ENCODE measurements at places on chromosomes 7 and 10.

- no peak for DNase-seq
Measured at GRCh38 chr10:22554461-22555182, 159.8 kb downstream of the PIP4K2A start.

- no peak for DNase-seq
Measured at GRCh38 chr7:13639396-13639795, 350.1 kb downstream of the ETV1 start.

DNA sequence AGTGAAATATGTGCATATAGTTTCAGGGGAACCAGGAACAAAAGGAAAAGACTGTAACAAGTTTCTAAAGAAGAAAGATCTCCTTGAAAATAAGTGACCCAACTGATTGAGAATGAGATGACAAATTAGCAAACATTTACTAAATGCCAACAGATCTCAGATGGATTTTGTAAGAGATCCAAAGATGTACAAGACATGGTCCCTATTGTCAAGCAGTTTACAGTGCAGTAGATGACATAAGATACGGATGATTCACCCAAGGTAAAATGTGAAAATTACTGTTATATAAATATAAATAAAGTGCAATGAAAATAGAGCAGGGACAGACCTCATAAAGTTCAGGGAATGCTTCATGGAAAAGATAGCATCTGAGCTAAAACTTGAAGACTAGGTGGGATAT lies 121.5 kb upstream of the FZD1 start:
- DNase-seq: no peak

- DNase-seq: no peak
Measured at GRCh38 chr10:22611425-22612115, 102.8 kb downstream of the PIP4K2A start.

GRCh38 chr7:29567174-29567573 lies 3.5 kb downstream of the PRR15 start:
- DNase-seq: no peak

DNA sequence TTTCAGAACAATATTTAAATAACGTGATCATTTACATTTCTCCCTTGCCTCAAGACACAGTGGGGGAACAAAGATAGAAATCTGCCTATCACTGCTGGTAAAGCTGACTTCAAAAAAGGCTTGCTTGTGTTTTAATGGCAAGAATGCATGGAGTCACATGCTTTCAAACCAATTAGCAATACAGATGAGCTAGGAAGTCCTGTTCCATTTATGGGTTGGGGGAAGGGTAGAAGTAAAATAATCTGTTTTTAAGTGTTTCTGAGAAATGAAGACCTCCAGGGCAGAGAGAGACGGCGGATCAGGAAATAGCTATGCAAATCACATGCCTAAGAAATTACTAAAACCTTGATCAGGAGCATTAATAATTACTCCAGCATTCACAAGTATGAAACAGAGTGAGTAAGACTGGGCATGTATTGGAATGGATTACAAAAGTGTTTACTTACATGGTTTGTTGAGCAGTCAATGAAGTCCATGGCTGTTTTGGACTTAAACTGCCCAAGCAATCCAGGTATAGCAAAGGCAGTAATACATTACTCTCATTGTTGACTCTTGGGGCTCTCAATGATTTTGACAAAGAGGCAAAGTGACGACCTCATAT lies 142.0 kb downstream of the ARID5B start:
- DNase-seq: no peak

GRCh38 chr10:72298592-72299519 lies 25.1 kb downstream of the DDIT4 start:
- no peak for DNase-seq

GRCh38 chr7:107961405-107961804 lies 41.6 kb downstream of the LAMB1 start:
- no peak for DNase-seq

DNA sequence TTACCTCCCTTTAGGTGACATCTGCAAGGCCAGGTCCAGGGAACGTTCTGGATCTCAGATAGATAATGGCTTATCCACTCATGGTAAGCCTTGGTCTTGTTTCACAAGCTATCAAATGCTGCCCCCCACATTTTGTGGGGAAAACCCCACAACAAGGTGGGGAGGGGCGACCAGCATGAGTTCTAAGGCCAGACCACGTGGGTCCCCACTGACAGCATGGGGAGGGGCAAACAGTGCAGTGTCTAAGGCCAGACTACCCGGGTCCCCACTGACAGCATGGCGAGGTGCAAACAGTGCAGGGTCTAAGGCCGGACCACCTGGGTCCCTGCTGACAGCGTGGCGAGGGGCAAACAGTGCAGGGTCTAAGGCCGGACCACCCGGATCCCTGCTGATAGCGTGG lies 102.8 kb downstream of the DIP2C start:
- no peak for DNase-seq

DNA sequence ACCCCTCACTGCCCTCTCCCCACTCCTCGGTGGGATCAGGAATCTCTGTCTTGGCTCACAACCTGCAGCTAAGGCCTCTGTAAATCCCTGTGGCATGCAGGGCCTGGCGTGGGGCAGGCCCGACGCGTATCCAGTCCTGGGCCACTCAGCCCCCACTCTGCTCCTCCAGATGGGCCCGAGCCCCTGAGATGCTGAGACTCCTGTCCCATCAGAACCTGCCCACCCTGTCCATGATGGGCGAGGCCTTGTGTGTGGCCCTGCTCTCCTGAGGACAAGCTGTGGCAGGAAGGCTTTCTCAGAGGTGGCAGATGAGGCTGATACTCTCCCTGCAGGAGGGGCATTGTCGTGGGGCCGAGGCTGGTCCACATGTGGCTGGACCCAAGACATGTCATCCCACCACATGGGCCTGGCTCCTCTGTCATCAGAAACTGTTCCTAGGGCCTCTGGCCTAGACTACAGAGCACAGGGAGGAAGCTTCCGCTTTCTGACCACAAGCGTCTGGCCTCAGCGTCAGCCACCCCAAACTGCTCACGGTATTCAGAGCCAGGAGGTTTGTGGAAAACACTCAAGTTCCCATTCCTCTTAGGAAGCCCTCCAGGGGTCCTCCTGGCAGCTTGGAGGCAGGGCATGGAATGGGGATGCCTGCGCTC lies 6.0 kb downstream of the ALOX5 start:
- DNase-seq: no peak

DNA sequence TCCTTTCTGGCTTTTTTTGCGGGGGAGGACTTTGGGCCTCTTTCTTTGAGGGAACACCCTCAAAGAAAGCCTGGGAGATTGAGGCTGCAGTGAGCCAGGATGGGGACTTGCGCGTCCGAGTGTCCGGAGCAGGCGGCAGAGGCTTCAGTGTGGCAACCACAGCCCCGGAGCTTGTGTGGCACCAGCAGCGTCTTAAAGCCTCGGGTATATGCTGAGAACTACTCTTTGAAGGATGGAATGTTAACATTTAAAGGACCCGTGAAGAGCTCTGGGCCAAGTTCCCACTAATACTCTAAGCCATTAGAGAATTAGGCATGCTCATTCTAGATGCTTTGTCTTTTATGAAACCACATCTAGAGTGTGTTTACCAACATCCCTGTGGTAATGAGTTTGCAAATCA lies 168.2 kb downstream of the SEPTIN7 start:
- no peak for DNase-seq

DNA sequence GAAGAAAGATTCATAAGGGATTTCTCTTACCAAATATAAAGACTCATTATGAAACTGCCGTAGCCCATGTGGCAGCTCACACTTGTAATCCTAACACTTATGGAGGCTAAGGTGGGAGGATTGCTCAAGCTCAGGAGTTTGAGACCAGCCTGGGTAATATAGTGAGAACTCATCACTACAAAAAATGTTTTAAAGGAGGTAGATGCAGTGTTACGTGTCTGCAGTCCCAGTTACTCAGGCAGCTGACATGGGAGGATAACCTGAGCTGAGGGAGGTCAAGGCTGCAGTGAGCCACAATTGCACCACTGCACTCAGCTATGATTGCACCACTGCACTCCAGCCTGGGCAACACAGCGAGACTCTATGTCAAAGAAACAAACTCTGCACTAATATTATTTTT lies 18.1 kb upstream of the DNA2 start:
- DNase-seq: no peak

- peak; percentile 14 for DNase-seq
Measured at GRCh38 chr7:77532247-77532646, 4.8 kb upstream of the PTPN12 start.

GRCh38 chr10:92766451-92766850 lies 76.7 kb downstream of the HHEX start:
- no peak for DNase-seq

GRCh38 chr7:106423821-106424475 lies 139.2 kb upstream of the NAMPT start:
- DNase-seq: no peak

DNA sequence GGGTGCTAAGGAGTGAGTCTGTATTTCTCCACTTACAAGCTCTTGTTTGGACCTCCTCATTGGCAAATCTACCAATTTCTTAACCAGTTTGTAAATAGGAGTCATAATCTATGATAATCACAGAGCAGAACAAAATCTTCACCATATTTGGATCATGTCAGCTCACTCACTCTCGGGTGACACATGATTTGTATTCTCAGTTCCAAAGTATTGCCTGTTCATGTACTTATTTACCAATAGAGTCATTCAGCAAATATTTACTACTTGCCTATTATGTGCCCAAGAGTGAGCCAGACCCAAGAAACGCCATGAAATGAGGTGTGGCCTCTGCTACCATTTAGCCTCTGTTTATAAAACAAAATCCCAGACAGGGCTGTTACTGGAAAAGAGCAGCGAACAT lies 114.8 kb downstream of the TSPAN12 start:
- no peak for DNase-seq

- DNase-seq: peak; percentile 92
Measured at GRCh38 chr7:101138213-101138870, 11.4 kb downstream of the SERPINE1 start.

DNA sequence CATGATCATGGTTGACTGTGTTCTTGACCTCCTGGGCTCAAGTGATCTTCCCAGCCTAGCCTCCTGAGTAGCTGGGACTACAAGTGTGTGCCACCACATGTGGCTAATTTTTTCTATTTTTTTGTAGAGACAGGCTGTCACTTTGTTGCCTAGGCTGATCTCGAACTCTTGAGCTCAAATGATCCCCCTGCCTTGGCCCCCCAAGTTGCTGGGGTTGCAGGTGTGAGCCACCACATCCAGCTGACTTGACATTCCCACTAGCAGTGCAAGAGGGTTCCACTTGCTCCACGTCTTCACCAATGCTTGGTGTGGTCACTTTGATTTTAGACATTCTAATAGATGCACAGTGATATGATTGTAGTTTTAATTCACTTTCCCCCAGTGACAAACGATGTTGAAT lies 25.1 kb downstream of the CYP26A1 start:
- no peak for DNase-seq

- no peak for DNase-seq
Measured at GRCh38 chr7:31458203-31458602, 55.7 kb upstream of the ITPRID1 start.

GRCh38 chr7:156504687-156505545 lies 135.7 kb upstream of the RNF32 start:
- no peak for DNase-seq

DNA sequence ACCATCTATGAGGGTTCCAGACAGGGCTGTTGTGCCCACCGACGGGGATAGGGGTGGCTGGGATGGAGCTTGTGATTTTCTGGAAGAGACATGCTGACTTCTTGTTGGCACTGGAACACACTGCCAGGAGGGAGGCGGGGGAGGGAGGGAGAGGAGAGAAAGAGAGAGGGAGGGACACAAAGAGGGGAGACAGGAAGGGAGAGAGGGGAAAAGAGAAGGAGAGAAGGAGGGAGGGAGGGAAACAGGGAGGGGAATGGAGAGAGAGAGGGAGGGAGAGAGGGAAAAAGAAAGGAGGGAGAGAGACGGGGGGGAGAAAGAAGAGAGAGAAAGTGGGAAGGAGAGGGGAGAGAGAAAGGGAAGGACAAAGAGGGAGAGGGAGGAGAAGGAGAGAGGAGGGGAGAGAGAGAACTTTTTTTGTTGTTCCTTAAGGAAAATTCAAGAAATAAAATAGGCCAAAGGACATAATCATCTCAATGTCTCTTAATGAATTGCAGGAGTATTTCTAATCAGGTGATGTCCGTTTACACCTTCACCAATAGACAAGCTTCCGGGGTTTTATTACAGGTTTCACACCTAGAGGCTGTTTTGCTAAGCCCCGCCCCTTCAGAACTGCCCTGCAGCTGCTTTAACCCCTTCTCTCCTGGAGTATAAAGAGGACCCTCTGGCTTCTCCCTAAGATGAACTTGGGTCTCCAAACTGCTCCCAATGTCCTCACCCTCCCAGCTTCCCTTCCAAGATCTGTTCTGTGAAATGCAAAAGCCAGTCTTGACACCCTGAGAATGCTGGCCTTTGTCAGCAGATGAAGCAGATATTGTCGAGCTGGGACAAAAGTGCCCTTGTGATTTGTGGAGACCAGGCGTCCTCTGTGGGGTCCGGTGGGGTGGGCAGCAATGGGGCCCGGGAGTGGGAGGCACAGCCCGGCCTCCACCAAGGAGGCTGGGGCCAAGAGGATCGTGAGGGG lies 82.0 kb upstream of the GTF2IRD1 start:
- no peak for DNase-seq

- no peak for DNase-seq
Measured at GRCh38 chr7:105426606-105427146, 38.0 kb upstream of the SRPK2 start.

DNA sequence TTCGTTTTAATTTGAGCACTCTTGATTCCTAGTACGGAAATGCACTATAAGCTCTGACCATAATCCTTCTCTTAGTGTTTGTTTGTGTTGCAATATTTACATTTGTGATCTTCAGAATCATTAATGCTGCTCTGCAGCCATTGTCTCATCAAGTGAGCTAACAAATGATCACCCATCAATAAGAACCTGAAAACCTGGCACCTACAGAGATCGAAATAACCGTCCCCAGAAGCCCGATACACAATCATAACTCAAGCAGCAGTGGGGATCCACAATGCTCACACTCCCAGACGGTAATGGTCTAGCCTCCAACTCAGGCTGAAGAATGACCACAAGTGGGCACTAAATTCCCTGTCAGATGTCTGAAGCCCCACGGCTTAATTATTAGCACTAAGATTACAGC lies 156.0 kb upstream of the NFE2L3 start:
- no peak for DNase-seq
